ENCODE measurements at places on chromosomes 2 and 18. TPM values are rescaled to one million over a fixed set of nuclear protein-coding genes. Genes with fewer than 3 reads are reported as not detected.
A peak's percentile ranks its signal among the peaks of the same experiment; 100 is the strongest.

GRCh38 chr2:133765658-133766057, 197.4 kb upstream of the NCKAP5 start:
- H3K36me3 ChIP-seq, result no peaks in the 10 kb centered on the region
- no peaks in the 10 kb centered on the region for H3K4me1 ChIP-seq
- H3K27ac ChIP-seq, result no peak overlapping the region
- DNase-seq, result no peak
- no peak overlapping the region for H3K4me3 ChIP-seq

DNA sequence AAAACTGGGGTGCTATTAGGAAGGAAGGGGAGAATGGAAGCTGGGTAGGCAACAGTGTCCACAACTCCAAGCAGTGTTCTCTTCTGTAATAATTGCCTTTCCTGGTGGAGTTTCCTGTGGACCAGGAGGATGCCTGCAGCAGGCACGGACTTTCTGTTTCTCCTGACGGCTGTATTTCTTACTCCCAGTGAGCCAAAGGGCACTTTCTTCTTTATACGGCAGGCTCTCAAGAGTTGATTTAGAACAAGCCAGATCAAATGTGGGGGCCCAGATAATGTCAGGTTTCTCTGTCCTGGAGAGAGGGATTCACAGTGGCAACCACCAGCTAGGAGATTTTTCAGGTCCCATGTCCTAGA, 13.0 kb upstream of the PROC start:
- H3K4me3 ChIP-seq, result no peak overlapping the region
- H3K27ac ChIP-seq, result peak overlapping the region; percentile 53
- no peak for DNase-seq

- H3K4me3 ChIP-seq, result no peak overlapping the region
- H3K36me3 ChIP-seq, result no peaks in the 10 kb centered on the region
- DNase-seq, result no peak
- H3K4me1 ChIP-seq, result no peaks in the 10 kb centered on the region
- H3K27me3 ChIP-seq, result no peaks in the 10 kb centered on the region
Observed at GRCh38 chr2:2101924-2102323, 229.2 kb downstream of the MYT1L start.

DNA sequence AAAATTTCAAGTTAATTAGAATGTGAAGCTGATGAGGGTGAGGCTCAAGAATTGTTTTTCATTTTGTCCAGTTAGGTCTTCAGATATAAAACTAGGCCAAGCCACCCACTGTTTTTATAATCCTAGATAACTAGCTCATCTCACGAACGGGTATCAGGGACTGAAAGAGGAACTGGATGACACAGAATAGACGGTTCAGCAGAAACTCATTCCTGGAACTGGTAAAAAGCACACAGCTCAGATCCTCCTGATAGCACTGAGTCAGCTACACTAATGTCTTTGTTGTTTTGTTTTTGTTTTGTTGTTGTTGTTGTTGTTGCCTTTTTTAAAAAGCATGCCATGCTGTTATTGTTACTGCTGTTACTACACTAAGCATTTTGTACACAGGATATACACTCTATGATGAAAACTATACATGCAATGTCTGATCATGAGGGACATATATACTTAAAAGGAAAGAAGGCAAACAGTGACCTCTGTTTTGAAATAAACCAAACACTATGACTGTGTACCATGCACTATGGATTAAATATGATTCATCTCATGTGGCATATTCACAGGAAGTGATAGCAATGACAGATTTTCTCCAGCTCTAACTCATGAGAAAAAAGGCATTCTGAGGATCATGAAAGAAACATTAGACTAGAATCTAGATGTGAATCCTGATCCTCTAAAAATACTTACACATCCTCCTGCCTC, 437.6 kb downstream of the NCKAP5 start:
- H3K27ac ChIP-seq, result no peak overlapping the region
- no peaks in the 10 kb centered on the region for H3K36me3 ChIP-seq
- H3K4me3 ChIP-seq, result no peak overlapping the region
- no peak for DNase-seq

- H3K4me3 ChIP-seq, result no peak overlapping the region
- H3K27me3 ChIP-seq, result no peaks in the 10 kb centered on the region
- no peaks in the 10 kb centered on the region for H3K4me1 ChIP-seq
- peak; percentile 11 for DNase-seq
- no peak overlapping the region for H3K27ac ChIP-seq
Observed at GRCh38 chr2:8543060-8543382, 138.8 kb upstream of the ID2 start.

- no peaks in the 10 kb centered on the region for H3K4me1 ChIP-seq
- no peaks in the 10 kb centered on the region for H3K36me3 ChIP-seq
- DNase-seq, result no peak
- H3K4me3 ChIP-seq, result no peak overlapping the region
Observed at GRCh38 chr2:107108556-107108955, 222.6 kb upstream of the ST6GAL2 start.

- no peak overlapping the region for H3K27ac ChIP-seq
- H3K27me3 ChIP-seq, result no peaks in the 10 kb centered on the region
- H3K4me3 ChIP-seq, result no peak overlapping the region
Observed at GRCh38 chr18:63207835-63208234, 111.7 kb downstream of the BCL2 start.

DNA sequence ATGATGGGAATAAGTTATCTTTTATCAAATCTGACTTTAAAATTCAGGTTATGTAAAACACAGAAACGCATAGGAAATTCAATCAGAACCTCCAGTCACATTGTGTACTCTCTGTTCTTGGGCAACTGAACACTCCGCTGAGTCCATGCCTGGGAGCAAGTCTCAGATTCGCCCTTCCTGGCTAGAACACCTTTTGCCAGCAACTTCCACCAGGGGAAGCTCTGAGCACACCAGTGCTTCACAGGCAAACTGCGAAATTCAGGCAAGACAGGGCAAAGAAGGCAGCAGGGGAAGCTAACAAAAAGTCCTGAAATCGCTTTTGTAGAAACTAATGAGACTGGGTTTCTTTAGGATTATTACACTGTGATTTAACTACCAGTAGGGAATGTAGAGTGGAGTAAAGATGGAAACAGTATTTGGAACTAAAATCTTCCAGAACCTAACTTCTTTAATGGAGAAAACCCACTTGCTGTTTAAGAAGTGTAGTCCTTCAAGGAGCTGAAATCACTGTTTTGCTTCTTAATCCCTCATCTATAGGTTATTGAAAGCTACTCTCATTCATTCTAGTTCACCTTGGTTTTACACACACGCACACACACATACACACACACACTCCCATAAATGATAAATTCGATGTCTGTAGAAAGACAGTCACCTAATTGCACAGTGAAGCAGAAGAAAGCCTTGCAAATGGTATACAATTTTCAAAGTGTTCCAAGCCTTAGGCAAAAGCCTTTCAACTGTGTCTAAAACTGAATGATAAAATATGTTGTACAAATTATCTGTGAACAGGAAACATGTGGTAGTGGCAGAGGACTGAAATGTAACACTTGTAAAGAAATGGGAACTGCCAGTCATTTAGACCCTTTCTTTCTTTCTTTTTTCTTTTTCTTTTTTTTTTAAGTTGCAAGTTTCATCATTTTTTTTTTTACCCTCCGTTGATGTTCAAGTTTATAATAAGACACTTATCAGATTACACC, 214.5 kb downstream of the TMEM182 start:
- H3K4me3 ChIP-seq, result no peak overlapping the region
- DNase-seq, result no peak
- H3K27me3 ChIP-seq, result no peaks in the 10 kb centered on the region

DNA sequence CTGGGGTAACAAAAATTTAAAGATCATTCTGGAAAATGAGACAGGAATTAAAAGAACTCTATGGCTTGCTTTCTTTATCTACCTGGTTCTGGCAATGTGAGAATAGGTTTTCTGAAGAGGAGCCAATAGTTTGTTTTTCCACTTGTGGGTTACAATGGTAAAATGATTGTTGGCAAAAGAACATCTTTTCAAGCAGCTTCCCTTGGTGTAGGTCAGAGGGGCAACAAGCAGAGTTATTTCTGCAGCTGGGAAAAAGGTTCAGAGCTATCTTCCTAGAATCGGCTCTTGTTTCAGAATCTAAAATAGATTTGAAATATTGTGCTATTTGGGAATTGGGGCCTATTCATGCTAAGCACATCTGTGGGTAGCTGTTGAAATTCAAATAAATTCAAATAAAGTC, 11.5 kb upstream of the TSPYL6 start:
- no peaks in the 10 kb centered on the region for H3K27me3 ChIP-seq
- H3K36me3 ChIP-seq, result no peaks in the 10 kb centered on the region
- DNase-seq, result no peak
- H3K27ac ChIP-seq, result peak overlapping the region; percentile 31
- H3K4me3 ChIP-seq, result no peak overlapping the region

- no peak overlapping the region for H3K4me3 ChIP-seq
- no peaks in the 10 kb centered on the region for H3K27me3 ChIP-seq
- H3K27ac ChIP-seq, result no peak overlapping the region
Observed at GRCh38 chr2:146908776-146909175, 936.1 kb upstream of the ACVR2A start.

DNA sequence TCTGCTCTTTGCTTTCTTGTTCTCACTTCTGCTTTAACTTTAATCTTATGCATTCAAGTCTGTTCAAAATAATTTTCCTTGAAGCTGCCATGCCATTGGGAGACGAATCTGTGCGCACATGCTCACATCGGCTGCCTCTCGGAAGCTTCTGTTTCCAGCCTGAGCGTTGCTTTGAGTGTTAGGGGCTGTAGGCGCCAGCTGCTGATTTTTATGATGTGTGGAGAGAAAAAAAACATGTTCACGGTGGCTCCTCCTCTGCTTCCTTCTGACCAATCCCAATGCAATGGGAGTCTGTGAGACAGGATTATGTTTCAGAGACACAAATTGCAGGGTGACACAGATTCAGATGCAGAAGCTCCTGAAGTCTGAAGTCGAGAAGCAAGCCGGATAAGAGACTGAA, at the start of gene MC4R:
Gene MC4R (minus strand): TSS at position 180 of the 400 bp plus-strand sequence. CDS start 426 bp downstream, outside the sequence.
- no peaks in the 10 kb centered on the region for H3K36me3 ChIP-seq
- H3K4me3 ChIP-seq, result no peak within 1 kb of the TSS
- no peaks in the 10 kb centered on the region for H3K4me1 ChIP-seq

- H3K36me3 ChIP-seq, result no peaks in the 10 kb centered on the region
- no peak overlapping the region for H3K27ac ChIP-seq
- no peaks in the 10 kb centered on the region for H3K27me3 ChIP-seq
- H3K4me3 ChIP-seq, result no peak overlapping the region
Observed at GRCh38 chr18:69789794-69790193, 157.9 kb downstream of the CD226 start.

- no peaks in the 10 kb centered on the region for H3K27me3 ChIP-seq
- no peak overlapping the region for H3K4me3 ChIP-seq
Observed at GRCh38 chr18:73150199-73150598, 282.4 kb upstream of the NETO1 start.

- no peaks in the 10 kb centered on the region for H3K27me3 ChIP-seq
- no peaks in the 10 kb centered on the region for H3K4me1 ChIP-seq
- H3K36me3 ChIP-seq, result no peaks in the 10 kb centered on the region
- H3K4me3 ChIP-seq, result no peak overlapping the region
- DNase-seq, result no peak
Observed at GRCh38 chr18:78455386-78455785, 524.2 kb upstream of the SALL3 start.

DNA sequence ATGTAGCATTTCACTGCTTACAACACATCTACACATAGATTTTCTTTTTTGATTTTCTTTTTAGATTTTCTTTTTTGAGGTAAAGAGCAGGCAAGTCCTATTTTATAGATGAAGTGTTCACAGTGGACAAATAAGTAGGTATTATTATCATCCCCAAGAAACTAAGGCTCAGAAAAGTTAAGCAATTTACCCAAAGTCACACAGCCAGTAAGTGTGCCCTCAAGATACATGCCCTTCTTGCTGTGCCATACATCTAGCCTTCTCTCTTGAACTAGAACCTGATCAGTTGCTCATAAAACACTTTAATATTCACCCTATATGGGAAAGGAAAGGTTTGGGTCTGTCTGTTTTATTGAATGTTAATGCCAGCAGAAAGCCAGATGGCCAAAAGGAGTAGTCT, 50.3 kb downstream of the DAPL1 start:
- H3K27ac ChIP-seq, result no peak overlapping the region
- no peak for DNase-seq
- no peaks in the 10 kb centered on the region for H3K36me3 ChIP-seq
- no peak overlapping the region for H3K4me3 ChIP-seq
- no peaks in the 10 kb centered on the region for H3K27me3 ChIP-seq

DNA sequence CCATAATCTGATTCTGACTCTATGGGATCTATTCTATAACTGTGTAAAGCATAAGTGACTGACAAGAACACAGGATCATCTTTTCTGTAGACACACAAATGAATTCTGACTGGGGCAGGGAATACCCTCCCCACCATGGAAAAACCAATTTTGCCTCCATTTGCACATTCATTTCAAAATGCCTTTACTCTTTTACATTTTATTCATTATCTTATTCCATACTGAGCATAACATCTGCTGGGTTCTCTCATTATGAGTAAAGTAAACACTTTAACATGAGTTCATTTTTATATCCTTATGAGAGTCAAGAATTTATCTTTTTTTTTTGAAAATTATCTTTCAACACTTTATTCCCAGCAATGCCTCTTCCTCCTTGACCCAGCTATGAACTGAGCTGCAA, 163.5 kb downstream of the RNF152 start:
- peaks cover 6% of the 10 kb centered on the region for H3K4me1 ChIP-seq
- no peak overlapping the region for H3K27ac ChIP-seq
- no peak overlapping the region for H3K4me3 ChIP-seq
- no peaks in the 10 kb centered on the region for H3K36me3 ChIP-seq
- DNase-seq, result no peak

DNA sequence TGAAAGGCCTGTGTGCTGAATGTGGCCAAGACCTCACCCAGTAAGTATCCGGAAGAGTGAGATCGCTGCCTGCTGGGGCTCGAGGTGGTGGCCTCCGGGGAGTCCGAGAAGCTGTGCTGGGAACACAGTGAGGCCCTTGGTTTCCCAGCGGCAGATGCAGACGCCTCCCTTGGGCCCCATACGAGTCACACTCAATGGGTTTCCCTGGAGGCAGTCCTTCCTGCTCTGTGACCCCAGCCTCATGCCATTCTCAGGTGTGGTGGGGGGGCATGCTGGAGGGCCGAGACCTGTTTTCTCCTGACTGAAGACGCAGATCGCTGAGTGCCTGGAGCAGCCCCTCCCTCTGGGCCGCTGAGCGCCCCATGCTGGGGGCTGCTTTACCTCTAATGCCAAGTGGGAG, 15.7 kb downstream of the CTDP1 start:
- H3K27me3 ChIP-seq, result no peaks in the 10 kb centered on the region
- DNase-seq, result no peak
- no peak overlapping the region for H3K4me3 ChIP-seq
- no peaks in the 10 kb centered on the region for H3K4me1 ChIP-seq
- no peak overlapping the region for H3K27ac ChIP-seq
- H3K36me3 ChIP-seq, result no peaks in the 10 kb centered on the region

GRCh38 chr2:205771666-205772065, 89.4 kb downstream of the NRP2 start:
- no peaks in the 10 kb centered on the region for H3K27me3 ChIP-seq
- peak overlapping the region; percentile 89 for H3K27ac ChIP-seq
- peaks cover 7% of the 10 kb centered on the region for H3K4me1 ChIP-seq

Gene OTX1
- total RNA-seq, result not detected

Gene GAL3ST2
- total RNA-seq, result 0.29 TPM

Gene TBR1
- total RNA-seq, result not detected

Gene HTR2B
- total RNA-seq, result 8.6 TPM

Gene LRP2
- total RNA-seq, result under 0.01 TPM

Gene CNDP1
- 1.0 TPM for total RNA-seq

Gene AQP12A
- total RNA-seq, result not detected

Gene CROCC2
- total RNA-seq, result not detected

Gene MSTN
- not detected for total RNA-seq

Gene DCAF17
- 14.6 TPM for total RNA-seq

Gene SESTD1
- 24.7 TPM for total RNA-seq

Gene RAPGEF4
- 20.2 TPM for total RNA-seq

Gene TMEM87B
- total RNA-seq, result 51.6 TPM

Gene TMEM182
- total RNA-seq, result 0.29 TPM

Gene LIPG
- not detected for total RNA-seq

Gene G6PC2
- not detected for total RNA-seq

Gene BOLL
- total RNA-seq, result not detected

Gene PLGLB2
- not detected for total RNA-seq

Gene RAD51AP2
- total RNA-seq, result 0.69 TPM

Gene PRKAG3
- total RNA-seq, result not detected

Gene CXXC1
- total RNA-seq, result 82.0 TPM
